ENCODE measurements at places on chromosomes 2 and 18.
A peak's percentile ranks its signal among the peaks of the same experiment; 100 is the strongest.

GRCh38 chr2:211144078-211144477 is 587.7 kb downstream of the CPS1 start:
- peak; percentile 64 for DNase-seq

DNA sequence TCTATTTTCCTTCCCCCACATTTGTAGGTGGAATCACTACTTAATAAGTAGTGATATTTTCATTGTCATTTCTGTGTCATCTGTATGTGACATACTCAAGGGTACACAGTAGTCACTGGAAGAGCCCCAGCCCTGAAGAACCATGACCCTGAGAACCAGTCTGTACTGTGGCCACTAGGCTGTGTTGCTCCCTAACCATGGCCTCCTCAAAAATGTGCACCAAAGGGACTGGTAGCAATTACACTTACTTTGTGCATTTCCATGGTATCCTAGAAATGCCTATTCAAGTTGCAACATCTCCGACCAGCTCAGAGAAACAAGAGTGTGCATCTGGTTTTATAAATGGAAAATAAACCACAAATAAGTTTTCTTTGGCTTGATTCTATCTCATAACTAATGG is 155.1 kb downstream of the DOCK10 start:
- no peak for DNase-seq

DNA sequence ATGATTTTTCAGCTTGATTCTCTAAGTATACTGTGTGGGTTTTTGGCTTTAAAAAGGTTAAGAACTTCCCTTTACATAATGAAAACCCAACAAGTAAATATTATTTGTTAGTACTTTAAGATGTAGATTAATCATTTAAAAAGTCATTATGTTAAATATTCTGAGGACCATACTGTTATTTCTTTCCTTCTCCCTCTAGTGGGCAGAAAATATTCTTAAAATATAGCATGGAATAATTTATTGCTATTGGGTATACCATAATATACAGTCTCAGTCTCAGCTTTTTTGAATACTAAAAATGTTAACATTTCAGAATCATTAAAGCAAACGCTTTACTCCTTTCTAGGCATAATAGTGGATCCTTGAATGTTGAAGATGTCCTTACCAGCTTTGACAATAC is 28.1 kb downstream of the CAMKMT start:
- no peak for DNase-seq

DNA sequence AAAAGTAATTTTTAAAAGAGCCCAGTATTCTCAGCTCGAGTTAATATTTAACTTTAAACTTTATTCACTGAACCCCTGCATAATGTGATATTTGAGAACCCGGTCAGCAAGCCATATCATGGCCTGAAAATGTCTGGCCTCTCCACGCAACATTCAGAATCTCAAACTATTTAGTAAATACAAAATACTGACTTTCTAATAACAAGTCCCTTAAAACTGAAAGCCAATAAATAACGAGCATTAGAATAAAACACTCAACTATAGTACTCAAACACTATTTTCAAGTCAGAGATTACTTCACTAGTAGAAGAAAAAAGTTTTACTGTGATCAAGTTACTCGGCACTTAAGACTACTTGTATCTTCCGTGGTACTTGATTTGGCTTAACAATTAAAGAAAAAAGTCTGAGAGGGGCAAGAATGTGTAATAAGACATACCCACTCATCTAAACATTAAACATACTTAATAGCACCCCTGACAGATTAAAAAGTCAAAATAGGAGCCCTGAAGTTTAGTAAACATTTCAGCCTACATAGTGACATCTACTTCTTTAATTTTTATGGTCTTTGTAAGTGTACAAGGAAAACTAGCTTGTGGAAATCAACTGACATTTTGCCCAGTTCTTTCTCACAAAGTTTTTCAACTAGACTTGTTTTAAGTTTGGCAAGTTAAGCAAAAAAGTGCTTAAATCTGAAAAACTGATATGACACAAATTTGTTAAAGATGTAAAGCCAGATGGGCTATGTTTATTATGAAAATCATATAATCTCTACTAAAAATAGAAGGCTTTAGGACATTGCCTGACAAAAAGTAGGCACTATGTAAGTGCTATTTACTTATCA is 38.2 kb downstream of the RTN4 start:
- DNase-seq = no peak

GRCh38 chr18:29012883-29013465 is 836.0 kb upstream of the CDH2 start:
- DNase-seq = no peak

DNA sequence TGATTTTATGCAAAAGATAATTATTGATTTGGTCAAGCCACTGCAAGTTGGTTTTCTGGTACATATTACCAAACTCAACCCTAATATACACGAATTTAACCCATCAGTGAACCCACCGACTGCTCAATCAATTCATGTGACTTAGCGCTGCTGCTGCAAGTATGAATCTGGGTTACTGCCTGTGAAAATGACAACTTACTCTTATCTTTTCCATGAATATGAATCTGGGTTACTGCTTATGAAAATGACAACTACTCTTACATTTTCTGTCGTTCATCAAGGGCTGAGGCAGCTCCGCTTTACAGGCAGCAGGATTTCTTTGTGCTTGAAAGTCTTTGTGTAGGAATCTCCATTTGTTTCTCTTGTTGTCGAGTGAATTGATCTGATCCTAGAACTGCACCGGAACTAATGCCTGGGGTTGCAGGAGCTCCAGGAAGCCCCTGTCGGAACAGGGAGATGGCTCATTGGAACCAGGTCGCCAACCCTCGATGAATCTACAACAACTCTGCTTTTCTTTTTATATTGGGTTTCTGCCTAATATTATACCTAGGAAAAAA is 22.1 kb upstream of the ALKAL2 start:
- no peak for DNase-seq

GRCh38 chr2:156476850-156477206 is 40.6 kb downstream of the GPD2 start:
- DNase-seq = peak; percentile 86

DNA sequence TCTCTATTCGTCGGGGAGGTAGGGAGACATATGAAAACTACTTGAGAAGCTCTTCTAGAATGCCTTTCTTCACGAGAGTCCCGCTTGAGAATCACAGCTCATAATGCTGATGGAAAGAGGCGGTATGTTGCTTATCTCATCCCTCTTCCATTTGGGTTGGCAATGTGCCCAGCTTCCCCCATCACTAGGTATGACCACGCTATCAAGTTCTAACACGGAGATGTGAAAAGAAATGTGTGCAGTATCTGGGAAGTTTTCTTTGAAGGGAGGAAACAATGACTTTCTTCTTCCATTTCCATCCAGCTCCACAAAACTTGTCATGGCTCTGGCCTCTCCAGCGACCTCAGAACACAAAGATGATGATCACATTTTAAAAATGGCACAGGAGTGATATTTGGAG is 742.4 kb downstream of the DCDC2C start:
- DNase-seq = no peak

DNA sequence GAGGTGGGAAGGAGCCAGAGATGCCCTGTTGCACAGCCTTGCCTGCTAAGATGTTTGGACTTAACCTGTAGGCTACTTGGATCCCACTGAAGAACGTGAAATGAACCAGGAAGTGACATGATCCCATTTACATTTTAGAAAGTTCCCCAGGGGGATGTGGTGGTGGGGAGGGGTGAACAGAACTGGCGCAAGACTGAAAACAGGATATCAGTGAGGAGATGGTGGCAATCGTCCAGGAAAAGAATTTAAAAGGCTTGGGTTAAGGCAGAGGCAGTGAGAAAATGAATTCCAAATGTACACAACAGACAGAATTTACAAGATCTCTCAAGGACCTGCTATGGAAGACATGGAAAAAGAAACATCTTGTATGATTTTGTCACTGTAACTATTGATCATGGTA is 42.3 kb downstream of the SULT1C2 start:
- DNase-seq = no peak

GRCh38 chr2:160541745-160542144 is 48.1 kb upstream of the RBMS1 start:
- no peak for DNase-seq

GRCh38 chr18:31998880-31999412 is 19.7 kb upstream of the RNF125 start:
- DNase-seq = no peak

GRCh38 chr18:33755931-33756560 is 178.0 kb downstream of the ASXL3 start:
- peak; percentile 32 for DNase-seq

DNA sequence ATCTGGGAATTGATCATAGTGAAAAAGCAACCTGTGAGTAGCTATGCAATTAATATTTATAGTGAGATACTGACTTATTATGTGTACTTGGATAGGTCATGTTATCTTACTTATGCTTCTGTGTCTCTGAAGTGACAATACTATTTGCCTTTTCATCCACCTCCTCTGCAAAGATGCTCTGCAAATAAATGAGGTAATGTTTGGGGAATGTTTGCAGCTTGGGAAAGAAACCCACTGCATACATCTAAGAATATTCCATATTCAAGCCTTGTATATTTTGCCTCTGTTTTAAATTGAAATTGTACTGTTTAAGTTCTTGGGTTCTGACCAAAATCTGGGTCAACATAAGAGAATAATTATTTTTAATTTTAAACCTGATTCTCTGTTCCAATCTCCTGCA is 217.4 kb upstream of the DTNA start:
- no peak for DNase-seq

- peak; percentile 63 for DNase-seq
Measured at GRCh38 chr18:49368876-49369440, 91.5 kb downstream of the DYM start.

GRCh38 chr18:40307627-40308026 is 1647.4 kb upstream of the PIK3C3 start:
- DNase-seq = no peak

DNA sequence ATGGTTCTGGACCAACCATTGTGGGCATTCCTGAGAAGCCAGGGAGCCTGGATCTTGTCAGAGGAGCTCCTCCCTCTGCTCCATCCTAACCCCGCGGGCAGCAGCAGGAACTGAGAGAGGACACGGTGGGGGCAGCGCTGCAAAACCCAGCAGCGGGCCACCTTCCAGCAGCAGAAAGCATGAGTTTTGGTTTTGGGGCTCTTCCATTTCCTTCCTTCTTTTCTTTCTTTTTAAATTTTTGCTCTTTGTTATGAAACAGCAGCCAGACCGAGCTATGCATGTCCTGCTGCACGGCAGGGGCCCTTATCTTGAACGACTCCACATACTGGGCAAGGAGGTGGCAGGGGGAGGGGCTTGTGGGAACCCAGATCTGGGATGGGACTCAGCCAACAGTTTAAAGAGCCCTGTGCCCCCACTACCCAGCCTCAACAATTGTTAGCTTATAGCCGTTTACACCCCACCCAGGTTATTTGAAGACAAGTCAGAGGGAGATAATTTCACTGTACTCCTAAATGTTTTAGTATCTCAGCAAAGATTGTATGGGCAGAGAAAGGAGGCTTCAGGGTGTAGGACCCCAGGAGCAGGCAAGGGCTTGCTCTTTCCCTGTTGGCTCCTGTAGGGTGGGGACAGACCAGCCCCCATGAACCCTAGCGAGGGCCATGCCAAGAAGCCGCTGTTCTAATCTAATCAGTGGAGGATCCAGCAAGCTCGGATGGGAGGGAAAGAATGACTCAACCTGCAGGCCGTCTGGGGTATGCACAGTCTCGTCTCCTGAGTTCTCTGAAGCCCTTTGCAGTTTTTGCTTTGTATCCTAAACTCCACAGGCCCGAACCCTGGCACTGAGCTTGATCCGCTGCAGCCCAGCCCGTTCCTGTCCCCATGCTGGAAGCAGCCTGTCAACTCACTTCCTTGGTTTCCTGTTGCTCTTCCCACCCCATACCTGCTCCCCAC is 75.3 kb downstream of the LRRFIP1 start:
- peak; percentile 72 for DNase-seq

DNA sequence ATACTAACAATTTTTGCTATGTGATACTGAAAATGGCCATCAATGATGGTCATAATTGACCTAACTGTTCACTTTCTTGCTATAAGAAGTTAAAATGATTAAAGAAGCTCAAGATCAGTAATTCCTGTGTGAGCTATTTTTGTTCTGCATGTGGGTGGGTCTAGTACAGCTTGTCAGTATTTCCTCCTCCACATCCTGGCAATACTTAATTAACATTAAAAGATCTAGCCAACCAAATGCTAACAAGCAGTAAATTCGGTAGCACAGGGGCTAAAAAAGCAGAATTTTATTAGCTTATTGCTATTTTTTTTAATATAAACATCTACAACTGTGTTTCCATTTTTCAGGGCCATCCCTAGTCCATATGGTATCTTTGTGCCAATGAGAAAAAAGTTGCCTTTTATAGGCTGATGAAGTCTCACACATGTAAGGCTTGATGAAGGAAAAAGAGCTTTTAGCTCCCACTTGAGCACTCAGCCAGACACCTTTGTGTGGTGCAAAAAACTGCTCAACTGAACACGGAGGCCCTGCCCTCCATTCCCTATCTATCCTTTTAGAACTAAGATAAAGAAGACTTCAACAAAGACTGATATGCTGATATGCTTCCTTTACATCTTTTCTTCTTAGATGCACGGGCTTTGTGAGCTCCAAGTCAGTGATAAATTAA is 4.9 kb upstream of the PNO1 start:
- DNase-seq = no peak

- no peak for DNase-seq
Measured at GRCh38 chr2:12313445-12314126, 403.1 kb upstream of the TRIB2 start.

DNA sequence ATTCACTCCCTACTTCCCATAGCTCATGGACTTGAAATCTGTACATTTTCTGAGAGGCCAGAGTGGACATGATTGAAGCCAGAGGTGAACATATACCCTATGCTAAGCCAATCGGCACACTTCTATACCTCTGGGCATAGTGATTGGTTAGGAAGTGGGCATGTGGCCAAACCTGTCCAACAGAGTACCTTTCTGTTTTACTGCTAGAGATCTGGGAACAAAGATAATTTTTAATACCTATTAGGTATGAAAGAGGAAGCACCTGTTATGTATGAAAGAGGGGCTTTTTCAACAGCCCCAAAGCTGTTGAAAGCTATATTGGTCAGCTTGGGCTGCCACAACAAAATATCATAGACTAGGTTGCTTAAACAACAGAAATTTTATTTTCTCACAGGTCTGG is 27.7 kb downstream of the METTL8 start:
- DNase-seq = no peak

GRCh38 chr18:24535527-24536295 is 75.3 kb downstream of the HRH4 start:
- no peak for DNase-seq

DNA sequence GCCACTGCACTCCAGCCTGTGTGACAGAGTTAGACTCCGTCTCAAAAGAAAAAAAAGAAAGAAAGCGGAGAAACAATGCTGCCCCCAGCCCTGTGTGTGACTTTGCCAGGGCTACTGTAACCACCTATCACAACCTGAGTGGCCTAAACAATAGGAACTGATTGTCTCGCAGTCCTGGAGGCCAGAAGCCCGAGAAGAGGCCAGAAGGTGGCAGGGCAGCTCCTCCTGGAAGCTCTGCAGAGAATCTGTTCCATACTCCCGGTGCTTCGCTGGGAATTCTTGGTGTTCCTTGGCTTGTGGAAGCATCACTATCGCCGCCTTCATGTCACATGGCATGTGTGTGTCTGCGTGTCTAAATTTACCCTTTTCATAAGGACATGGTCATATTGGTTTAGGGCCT is 14.4 kb upstream of the RAB17 start:
- no peak for DNase-seq

DNA sequence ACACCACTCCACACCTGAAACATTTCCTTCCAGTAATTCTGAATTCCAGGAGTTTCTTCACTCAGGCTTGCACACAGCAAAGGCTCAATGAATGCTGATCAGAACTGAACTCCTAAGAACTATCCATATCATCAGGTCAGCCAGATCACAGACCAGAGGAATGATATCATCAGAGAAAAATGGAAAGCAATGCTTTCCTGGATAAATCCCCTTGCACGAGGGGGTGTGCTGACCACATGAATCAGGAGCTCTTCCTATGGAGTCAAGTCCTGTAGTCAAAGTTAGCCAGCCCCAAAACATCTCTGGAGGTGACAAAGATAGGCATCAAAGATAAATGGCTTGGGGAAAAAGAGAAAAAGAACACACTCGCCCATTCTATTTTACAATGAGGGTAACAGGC is 83.8 kb upstream of the ACVR2A start:
- no peak for DNase-seq

Measured in astrocyte of the cerebellum (primary cell).